Left forelimb (tissue), 1 donor: ENCODE measurements at places on chromosomes 6 and 20.
A peak's percentile ranks its signal among the peaks of the same experiment; 100 is the strongest.

GRCh38 chr6:158853072-158853879 is 34.1 kb upstream of the EZR start:
- no peak for DNase-seq

- no peak for DNase-seq
These were observed 9.3 kb upstream of the NCR2 start for GRCh38 chr6:41326092-41326491.

DNA sequence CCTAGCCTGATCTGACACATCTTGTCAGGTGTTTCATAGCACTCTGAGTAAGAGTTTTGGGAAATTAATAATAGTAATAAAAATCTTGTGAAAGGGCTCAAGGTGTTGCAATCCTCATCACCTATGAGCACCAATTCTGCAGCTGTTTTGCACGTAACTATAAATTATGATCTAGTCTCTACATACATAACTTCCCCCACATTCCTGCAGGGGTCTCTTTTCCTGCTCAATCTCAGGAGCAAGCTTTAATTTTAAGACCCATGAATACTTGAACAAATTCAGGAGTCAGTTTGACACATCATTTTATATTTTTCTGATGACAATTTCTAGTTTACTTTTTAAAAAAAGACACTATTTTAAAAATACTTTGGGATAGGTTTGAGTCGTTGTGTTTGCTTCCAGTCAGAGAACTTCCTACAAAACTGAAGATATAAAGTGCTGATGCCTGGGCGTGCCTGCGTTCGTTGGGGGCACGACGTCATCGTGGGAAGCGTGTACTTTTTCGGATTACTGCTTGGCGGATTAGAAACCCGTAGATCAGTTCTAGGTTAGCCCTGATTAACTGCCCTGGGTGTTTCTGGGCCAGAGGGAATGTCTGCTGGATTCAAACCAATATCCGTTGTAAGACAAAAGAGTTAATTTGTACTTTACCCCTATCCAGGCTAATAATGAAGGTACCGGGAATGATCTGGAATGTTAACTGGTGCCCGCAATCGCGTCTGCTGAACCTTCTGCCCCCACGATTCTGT is 1.0 kb upstream of the E2F3 start:
- DNase-seq, result no peak

GRCh38 chr6:159056003-159056402 is 11.2 kb upstream of the TAGAP start:
- DNase-seq, result no peak

GRCh38 chr20:58746620-58747019 is 54.0 kb downstream of the NPEPL1 start:
- peak; percentile 63 for DNase-seq

GRCh38 chr6:45843848-45844521 is 171.7 kb downstream of the CLIC5 start:
- DNase-seq, result no peak

GRCh38 chr6:16437095-16437494 is 198.7 kb downstream of the GMPR start:
- DNase-seq, result no peak

DNA sequence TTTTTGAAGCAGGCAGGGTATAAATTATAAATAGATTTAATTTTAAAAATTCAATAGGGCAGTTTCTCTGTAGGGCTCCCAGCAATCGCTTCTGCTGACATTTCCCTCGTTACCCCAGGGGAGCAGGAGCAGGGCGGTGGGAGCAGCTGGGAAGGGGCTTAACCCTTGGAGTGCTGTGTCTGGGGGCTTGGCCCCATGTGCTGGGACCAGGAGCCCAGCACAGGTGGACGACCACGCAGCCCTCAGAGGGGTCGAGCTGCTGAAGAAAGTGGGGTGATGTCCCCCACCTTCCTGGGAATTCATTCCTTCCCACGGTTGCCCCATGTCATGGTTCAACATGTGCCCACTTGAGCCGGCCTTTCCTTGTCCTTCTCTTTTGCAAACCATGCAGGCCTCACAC is 67.5 kb upstream of the STX16 start:
- DNase-seq, result peak; percentile 47

GRCh38 chr6:3696525-3697088 is 54.9 kb downstream of the PXDC1 start:
- no peak for DNase-seq

DNA sequence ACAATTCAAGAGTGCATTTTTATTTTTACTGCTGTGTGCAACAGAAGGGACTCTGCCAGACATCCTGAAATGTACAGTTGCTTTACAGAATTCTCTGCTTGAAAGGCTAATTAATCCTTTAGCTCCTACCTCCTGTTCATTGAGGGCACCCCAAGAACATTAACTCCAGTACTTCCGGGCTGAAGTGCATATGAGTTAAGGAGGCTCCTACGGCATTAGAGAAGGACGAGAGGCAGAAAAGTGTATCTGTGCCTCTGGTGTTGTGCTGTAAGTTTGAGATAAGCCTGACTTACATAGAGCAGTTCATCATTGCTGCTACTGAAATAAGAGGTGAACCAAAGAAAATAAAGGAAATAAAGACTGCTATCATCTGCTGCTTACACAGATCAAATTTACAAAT is 609.3 kb upstream of the ADGRB3 start:
- DNase-seq, result no peak

- no peak for DNase-seq
These were observed 136.6 kb downstream of the PXDC1 start for GRCh38 chr6:3614918-3615317.

DNA sequence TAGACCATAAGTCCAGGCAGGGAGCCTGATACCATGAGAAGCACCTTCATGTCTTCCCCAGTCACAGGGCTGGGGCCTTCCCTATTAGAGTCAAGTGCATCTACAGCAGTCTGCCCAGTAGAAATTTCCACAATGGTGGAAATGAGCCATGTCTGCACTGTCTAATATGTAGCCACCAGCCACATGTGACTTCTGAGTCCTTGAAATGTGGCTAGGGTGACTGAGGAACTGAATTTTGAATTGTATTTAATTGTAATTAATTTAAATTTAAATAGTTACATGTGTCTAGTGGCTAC is 300.2 kb downstream of the CLIC5 start:
- no peak for DNase-seq

GRCh38 chr6:151093706-151094105 is 146.1 kb upstream of the AKAP12 start:
- DNase-seq, result no peak

GRCh38 chr6:21536280-21536766 is 57.2 kb upstream of the SOX4 start:
- no peak for DNase-seq

DNA sequence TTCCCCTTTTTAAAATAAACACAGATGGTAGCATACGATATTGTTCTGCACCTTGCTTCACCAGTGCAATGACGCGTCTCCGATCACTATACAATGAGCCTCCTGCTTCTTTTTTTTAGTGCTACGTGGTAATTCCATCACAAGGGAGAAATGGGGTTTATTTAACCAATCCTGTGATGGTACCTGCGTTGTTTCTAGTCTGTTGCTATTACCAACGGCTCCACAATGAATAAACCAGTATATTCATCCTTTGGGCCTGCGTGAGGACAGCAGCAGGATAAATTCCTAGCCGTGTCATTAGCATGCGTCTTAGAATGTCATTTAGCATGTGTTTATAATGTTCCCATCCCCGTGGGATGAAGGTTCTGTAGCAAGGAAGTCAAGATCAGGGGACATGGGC is 42.9 kb downstream of the GNAS-AS1 start:
- no peak for DNase-seq

DNA sequence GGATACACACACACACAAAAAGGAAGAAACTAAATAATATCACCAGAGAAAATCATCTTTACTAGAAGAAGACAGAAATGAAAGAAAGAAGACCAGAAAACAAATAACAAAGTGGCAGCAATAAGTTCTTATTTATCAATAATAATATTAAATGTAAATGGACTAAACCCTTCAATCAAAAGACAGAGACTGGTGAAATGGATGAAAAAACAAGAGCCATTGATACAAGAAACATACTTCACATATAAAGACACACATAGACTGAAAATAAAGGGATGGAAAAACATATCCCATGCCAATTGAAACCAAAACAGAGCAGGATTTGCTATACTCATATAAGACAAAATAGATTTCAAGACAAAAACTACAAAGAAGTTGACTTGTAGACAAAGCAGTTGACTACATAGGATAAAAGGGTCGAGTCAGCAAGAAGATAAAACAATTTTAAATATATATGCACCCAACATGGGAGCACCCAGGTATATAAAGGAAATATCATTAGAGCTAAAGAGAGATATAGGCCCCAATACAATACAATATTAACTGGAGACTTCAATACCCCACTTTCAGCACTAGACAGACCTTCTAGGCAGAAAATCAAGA is 259.4 kb downstream of the EPM2A start:
- no peak for DNase-seq

GRCh38 chr6:111585974-111586315 is 19.7 kb downstream of the TRAF3IP2 start:
- DNase-seq, result no peak
